NCI-H510A treated with DMSO at 0.1 percent for 48 hours (cell line): ENCODE measurements at places on chromosomes 1 and 21.
A peak's percentile ranks its signal among the peaks of the same experiment; 100 is the strongest.

DNA sequence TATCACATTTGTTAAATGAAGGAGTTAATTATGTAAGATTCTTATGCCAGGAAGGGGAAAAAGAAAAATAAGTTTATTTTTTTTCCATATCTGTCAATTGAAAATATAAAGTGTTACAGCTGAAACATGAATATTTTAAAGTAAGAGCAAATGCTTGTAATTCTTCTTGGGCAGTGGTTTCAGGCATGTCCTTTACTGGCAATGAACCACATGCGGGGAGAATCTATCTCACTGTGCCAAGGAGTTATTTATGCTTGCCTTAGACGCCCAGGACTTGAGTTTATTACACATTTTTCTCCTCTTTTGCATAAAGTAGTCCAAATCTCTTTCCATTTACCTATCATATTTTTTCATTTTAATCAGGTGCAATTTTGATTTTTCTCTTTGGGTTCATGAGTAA, 207.8 kb upstream of the NRIP1 start:
- no peak for DNase-seq

DNA sequence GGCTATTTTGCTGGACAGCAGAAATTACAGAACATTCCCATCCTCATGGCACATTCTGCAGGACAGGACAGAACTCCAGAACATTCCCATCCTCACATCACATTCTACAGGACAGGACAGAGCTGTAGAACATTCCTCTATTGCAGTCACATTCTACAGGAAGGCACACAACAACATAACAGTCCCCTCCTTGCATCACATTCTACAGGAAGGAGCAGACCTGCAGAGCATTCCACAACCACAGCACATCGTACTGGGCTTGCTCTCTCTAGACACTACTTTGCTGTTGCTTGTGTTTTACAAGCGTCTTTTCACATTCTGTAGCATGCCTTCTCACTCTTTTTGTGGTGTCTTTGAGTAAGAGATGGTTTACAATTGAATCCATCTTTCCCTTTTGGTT, 26.8 kb upstream of the ABCB10 start:
- DNase-seq = no peak

- no peak for DNase-seq
Observed at GRCh38 chr1:183024317-183025009, 1.2 kb downstream of the LAMC1 start.

DNA sequence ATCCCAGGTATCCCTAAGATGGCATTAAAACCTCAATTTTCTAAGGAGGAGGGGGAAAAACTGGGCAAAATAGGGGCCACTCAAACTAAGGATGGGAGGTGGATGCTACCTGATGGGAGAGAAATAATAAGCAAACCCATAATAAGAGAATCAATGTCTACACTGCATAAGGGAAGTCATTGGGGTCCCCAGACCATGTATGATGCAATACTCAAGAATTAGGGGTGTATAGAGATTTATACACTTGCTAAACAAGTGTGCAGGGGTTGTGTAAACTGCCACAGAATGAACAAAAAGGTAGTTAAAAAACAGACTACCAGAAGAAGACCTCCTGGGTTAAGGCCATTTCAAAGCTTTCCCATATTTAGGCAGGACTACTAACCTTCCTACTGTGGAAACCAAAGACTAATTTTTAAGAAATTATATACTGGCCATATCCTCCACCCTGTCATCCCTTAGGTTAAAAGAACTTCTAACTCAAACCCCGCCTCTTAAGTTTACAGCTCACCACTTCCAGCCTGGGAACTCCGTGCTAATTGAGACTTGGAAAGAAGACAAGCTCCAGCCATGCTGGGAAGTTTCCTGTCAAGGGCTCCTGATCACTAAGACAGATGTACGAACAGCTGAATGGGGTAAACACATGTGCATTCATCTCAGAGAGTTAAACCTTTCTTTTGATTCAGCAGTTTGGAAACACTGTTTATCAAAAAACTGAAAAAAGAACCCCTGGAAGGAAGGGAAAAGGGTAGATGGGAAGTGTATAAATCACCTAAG, 64.4 kb upstream of the TLR5 start:
- no peak for DNase-seq

DNA sequence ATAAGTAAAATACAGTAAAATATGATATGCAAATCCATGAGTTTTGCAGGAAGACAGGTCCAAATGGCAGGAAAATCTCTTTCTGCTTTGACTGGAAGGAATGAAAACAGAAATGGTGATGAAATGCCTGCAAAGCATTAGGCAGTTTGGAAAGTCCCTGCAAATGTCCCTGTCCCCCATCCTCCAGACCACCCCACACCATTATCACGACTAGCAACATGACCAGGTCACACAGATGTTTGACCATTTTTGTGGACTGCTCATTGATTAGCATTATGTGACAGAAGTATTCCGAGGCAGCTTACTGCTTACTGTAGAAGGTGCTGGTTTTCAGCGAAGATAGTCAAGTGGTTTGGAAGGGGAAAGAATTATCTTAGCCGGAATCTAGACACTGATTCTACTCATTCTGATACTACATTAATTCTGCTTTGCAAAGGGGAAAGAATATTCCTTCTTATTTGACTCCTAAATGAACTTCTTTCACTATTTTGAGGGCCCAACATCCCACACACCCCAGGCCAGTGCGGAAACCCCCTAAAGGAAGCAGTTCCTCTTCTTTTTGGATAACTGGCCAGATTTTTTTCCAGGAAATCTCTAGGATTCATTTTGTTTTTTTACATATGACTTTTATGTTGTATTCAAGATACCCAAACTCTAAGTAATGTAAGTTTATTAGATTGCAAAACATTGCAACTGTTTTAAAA, 9.5 kb upstream of the CR2 start:
- no peak for DNase-seq

DNA sequence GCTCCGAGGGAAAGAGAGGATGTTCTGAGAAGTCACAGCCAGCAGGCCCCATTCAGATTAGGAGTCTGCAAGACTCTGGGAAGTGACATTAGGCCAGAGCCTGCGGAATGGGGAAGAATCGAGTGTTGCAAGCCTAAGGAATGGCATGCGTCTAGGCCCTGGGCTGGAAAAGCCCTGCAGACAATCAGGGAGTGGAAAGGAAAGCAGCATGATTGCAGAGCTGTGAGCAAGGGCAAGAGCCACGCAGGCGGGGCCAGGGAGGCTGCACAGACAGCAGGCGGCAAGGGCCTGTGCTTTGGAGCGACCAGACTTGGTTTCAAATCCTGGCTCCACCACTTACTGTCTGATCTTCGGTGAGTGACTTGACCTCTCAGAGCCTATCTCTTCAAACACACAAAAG, 118.2 kb downstream of the RRAGC start:
- DNase-seq = no peak

DNA sequence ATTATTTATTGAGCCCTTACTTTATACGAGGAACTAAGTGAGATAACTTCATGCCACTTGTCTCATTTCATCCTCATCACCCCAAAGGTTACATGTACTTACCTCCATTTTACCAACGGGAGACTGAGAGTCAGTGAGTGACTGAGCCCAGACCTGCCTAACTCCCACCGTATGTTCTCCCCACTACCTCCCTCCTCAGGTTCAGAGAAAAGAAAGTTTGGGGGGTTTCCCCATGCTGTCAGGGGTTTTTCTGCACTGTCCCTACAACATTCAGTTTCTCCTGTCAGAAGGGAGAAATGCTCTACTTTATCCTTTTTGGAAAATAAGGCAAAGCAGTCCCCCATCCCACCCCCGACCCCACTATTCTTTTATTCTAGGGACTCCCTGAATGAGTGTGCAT, 32.9 kb downstream of the FAM78B start:
- no peak for DNase-seq

GRCh38 chr1:172549621-172550280, 16.8 kb downstream of the SUCO start:
- no peak for DNase-seq

DNA sequence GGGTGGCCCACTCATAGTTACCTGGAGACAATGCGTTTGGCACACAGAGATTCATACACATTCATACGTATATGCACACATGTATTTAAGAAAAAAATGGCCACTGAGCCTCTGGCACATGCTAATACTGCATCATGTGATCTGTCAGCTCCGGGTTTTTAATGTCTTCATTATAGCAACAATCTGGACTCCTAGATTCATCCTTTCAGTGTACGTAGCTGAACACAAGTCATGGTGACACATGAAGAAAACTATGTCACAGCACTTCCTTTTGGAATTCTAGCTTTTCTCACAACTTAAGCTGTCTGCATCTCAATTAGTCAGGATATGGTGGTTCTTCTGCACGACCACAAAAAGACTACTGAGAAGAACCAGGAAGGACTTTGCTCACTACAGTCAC, 24.7 kb downstream of the HSF2BP start:
- no peak for DNase-seq

- DNase-seq = no peak
Observed at GRCh38 chr1:89519779-89520358, 4.8 kb upstream of the LRRC8B start.

GRCh38 chr21:17708522-17709265, 96.0 kb upstream of the BTG3 start:
- no peak for DNase-seq

DNA sequence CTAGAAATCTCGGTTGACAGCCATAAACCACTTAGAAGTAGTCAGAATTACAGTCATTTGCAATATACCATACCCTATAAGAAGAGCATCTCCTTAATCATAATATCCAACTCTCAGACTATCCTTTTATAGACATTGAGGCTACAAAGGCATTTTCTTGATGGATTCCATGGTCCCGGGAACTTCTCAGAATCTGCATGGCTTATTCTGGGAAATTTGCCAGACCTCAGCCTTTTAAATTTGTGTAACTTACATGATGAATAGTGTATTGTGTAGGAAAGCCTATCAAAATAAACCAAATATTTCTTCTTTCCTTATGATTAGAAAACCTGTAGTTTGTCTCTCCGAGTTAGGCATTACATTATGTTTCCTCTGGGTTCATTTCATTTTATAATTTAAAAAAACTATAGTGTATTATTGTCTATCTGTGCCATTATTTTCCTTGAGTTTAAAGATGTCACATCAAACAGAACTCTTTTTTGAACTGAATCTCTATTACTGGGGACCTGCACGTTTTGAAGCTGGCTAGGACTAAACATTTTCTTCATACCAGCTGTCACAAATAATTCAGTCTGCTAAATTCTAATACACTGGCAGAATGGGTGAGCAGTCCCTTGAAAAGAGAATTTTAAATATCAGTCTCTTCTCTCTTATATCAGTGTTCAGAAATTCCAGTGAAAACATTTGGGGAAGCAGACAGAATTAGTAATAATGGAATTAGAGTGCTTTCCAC, 102.9 kb downstream of the GABPA start:
- DNase-seq = no peak

DNA sequence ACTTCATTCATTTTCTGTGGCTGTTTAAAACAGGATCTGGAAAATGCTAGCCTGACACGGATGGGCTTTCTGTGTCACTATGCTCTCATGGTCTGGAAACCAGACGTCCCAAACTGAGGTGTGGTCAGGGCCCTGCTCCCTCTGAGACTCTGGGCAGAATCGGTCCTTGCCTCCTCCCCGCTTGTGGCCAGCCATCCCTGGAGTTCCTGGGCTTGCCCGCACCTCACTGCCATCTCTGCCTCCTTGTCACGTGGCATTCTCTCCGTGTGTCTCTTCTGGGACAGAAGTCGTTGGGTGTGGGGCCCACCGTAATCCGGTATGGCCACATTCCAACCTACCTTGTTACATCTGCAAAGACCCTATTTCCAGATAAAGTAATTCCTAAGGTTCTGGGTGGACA, 10.1 kb upstream of the ACTRT2 start:
- no peak for DNase-seq

GRCh38 chr21:41232013-41232412, 64.1 kb downstream of the BACE2 start:
- DNase-seq = no peak

- peak; percentile 14 for DNase-seq
Observed at GRCh38 chr1:186618401-186619170, 61.6 kb downstream of the PTGS2 start.

GRCh38 chr1:172638249-172638648, 20.7 kb upstream of the FASLG start:
- DNase-seq = no peak

- no peak for DNase-seq
Observed at GRCh38 chr1:45187725-45188124, 18.7 kb downstream of the ZSWIM5 start.

GRCh38 chr1:8629241-8630091, 188.0 kb downstream of the RERE start:
- no peak for DNase-seq

DNA sequence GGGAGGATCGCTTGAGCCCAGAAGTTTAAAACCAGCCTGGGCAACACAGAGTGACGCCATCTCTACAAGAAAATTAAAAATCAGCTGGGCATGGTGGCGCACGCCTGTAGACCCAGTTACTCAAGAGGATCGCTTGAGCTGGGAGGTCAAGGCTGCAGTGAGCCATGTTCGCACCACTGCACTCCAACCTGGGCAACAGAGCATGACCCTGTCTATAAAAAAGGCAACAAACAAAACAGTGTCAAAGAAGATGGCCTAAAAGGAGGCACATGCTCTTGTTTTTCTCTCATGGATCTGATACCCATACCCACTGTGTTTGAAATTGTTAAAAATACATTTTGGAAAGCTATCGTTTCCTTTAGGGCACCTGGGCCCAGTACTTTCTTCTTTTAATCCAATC, 191.7 kb downstream of the SLC45A1 start:
- no peak for DNase-seq

DNA sequence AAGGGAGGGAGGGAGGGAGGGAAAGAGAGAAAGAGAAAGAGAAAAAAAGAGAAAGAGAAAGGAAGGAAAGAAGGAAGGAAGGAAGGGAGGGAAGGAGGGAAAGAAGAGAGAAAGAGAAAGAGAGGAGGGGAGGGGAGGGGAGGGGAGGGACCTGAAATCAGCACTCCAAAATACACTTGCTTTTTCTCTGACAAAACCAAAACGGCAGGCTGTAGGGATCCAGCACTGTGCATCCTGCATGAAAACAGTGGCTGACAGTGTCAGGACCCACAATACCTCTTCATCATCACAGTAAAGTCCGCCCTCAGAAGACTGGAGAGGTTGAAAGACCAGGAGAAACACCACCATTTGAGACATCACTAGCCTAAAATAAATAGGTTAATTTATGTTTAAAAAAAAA, 156.0 kb upstream of the SOD1 start:
- DNase-seq = no peak

DNA sequence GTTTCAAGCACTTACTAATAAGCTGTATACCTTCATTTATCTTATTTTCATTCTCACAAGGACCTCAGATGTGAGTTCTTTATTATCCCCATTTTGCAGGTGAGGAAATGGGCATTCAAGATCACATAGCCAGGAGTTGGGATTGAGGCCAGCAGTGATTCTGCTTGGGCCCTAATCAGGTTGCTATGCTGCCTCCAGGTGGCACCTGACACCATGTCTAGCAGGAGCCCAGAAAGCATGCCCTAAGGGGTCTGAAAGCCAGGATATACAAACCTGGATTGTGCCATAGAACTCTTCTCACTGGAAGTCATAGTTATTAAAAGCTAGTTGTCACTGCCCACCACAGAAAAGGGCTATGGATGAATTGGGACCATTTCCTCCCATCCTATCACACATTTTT, 61.1 kb downstream of the FYB2 start:
- DNase-seq = no peak

DNA sequence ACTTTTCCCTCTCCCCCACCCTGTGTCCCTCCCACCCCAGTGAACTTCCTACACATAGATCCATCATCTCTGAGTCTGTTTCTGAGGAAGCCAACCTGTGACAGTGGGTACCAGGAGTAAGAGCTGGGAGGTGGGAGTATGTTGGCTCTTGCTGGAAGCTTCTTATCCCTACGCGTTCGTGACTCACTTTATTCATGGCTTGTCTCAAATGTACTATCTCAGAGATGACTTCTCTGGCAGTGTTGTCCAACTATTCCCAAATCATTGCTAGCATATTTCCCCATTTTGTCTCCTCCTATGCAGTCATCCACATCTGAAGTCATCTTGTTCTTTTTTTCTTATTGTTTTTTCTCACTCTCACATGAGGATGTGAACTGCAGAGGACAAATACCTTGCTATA, 88.0 kb downstream of the HIVEP3 start:
- no peak for DNase-seq
